Upper lobe of left lung (tissue), 6 donors: ENCODE measurements at places on chromosomes 12 and 14.

- no peaks in the 10 kb centered on the region for H3K27me3 ChIP-seq
- no peak overlapping the region for H3K4me3 ChIP-seq
- DNase-seq = no peak
- H3K27ac ChIP-seq = no peak overlapping the region
Observed at GRCh38 chr14:24706351-24706750, 72.4 kb upstream of the GZMB start.

GRCh38 chr12:101967506-101967905 lies 90.1 kb downstream of the DRAM1 start:
- no peak for DNase-seq
- H3K4me1 ChIP-seq = no peaks in the 10 kb centered on the region
- no peaks in the 10 kb centered on the region for H3K27me3 ChIP-seq
- H3K27ac ChIP-seq = no peak overlapping the region

DNA sequence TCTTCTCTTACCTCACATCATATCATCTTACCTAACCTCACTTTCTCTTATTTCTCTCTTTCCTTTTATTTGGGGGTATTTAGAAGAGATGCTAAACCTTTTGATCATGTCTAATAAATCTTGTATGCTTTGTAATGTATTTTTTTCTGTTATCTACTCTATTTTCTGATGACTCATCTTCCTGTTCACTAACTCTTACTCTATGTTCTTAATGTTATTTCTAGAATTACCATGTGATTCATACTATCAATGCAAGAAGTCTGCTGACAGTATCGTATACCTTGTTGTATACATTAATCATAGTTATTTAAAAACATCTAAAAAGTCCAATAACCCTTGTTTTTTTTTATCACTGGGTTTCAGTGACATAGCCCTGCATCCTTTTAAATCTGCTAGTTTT lies 62.3 kb downstream of the MGAT4C start:
- H3K36me3 ChIP-seq = no peaks in the 10 kb centered on the region
- DNase-seq = no peak
- no peaks in the 10 kb centered on the region for H3K4me1 ChIP-seq
- no peak overlapping the region for H3K4me3 ChIP-seq

DNA sequence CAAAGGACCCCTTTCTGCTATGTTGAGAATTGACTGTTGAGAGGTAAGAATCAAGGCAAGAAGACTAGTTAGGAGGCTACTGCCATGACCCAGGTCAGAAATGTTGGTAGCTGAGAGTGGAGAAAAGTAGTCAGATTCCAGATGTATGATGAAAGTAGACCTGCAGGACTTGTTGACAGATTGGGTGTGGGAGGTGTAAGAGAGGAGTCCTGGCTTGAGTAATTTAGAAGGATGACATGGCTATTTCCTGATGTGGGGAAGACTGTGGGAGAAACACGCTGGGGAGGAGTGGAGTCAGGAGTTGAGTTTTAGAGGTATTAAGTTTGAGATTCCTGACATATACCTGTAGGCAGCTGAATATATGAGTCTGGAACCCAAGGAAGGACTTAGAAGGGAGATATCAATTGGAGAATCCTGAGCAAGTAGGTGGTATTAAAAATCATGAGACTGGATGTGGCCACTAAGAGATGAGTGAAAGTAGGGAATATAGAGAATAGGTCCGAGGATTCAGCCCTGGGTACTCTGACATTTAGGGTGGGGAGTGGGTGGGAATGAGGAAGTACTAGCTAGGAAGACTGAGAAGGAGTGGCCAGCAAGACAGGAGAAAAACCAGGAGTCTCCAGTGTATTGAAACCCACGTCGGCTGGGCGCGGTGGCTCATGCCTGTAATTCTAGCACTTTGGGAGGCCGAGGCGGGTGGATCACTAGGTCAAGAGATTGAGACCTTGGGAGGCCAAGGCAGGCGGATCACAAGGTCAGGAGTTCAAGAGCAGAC lies 12.6 kb upstream of the DDX47 start:
- peaks cover 17% of the 10 kb centered on the region for H3K4me1 ChIP-seq
- H3K27ac ChIP-seq = no peak overlapping the region
- no peaks in the 10 kb centered on the region for H3K27me3 ChIP-seq

DNA sequence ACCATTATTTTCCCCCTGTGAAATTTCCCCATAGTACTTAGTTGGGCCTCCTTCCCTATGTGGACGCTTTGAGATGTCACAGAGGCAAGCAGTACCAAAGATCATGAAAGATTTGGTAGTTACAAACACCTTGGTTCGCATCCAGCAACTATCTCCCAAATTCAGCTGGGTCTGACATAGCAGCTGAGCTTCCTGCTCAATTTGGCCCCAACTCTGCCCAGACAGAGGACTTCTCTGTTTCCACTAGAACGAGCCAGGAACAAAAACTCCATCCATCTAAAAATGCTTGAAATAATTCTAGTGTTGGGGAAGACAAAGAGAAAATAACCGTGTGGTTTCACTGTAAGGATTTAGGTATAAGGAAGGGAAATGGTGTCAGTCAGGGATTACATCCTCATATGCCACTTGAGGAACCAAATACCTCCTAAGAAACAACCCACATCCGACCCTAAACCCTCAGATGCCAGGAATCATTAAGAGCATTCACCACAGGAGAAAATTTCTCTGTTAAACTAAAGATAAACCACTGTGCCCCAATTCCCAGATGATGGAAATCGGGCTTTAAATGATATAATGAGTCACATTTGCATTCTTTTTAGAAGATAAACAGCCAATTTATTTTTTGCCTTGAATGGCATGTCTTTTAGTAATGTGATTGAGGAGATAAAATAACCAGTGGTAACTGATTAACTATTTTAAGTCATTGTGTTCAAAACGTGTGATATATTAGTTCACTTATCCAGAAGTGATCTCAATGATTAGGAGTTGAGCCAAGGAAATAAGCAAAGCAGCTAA lies 103.7 kb upstream of the IFNG-AS1 start:
- H3K27me3 ChIP-seq = no peaks in the 10 kb centered on the region
- no peaks in the 10 kb centered on the region for H3K36me3 ChIP-seq
- no peak overlapping the region for H3K4me3 ChIP-seq

GRCh38 chr14:77031759-77032490 lies 3.4 kb upstream of the IRF2BPL start:
- peak overlapping the region; percentile 99 for H3K27ac ChIP-seq
- no peaks in the 10 kb centered on the region for H3K27me3 ChIP-seq
- DNase-seq = no peak
- no peak overlapping the region for H3K4me3 ChIP-seq
- H3K36me3 ChIP-seq = no peaks in the 10 kb centered on the region

DNA sequence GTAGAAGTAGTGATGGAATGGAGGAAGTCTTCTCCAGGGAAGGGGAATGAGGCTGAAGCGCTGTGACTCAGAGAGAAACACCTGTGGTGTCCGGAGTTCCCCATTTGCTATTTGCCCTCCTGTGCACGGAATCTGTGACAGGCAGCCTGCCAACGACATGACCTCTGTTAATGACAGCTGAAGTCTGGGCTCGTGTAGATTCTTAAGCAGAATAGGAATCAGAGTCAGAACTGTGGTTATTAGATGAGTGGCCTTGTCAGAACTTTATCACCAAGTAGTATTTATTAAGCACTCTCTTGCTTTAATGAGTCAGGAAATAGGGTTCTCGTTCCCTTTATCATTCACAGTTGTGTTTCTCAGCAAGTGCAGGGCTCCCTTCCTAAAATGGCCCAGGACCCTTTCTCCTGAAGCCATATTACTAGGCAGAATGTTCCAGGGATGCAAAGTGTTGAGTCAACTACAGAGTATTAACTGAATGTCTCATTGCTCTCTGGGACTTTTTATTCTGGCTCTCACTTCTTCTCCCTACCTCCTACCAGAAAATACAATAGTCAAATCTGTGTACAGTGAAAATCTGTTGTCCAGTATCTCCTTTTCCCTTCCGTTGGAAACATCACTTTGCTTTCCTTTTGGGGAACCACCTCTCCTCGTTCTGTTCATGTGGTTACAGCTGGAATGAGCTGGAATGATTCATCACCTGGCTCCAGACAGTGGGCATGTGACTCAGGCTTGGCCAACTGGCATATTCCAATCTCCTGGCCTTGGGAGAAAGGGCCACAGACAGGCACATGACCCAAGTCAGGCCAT lies 77.8 kb upstream of the MAX start:
- no peaks in the 10 kb centered on the region for H3K4me1 ChIP-seq
- H3K27ac ChIP-seq = no peak overlapping the region
- H3K27me3 ChIP-seq = no peaks in the 10 kb centered on the region
- H3K36me3 ChIP-seq = no peaks in the 10 kb centered on the region

GRCh38 chr12:67068204-67068731 lies 200.9 kb upstream of the CAND1 start:
- H3K36me3 ChIP-seq = no peaks in the 10 kb centered on the region
- peak overlapping the region; percentile 53 for H3K4me3 ChIP-seq
- H3K4me1 ChIP-seq = peaks cover 25% of the 10 kb centered on the region
- no peak overlapping the region for H3K27ac ChIP-seq
- DNase-seq = no peak

DNA sequence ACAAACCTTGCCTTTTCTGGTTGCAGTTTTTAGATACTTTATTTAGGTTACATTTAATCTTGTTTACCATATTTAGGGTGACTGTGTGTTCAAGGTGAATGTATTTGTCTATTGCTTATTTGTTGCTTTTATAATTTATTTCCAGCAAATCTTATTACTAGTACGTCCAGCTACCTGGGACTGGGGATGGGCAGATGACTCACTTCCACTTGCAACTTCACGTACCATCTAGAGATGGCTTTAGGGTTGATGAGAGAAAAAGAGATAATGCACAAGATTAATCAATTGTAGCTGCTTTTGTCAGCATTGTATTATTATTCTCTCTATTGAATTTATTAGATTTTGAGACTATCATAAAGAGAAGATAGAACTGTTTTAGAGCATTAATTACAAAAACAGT lies 5.1 kb downstream of the MIPOL1 start:
- peaks cover 5% of the 10 kb centered on the region for H3K4me1 ChIP-seq
- no peak overlapping the region for H3K27ac ChIP-seq
- no peaks in the 10 kb centered on the region for H3K36me3 ChIP-seq
- H3K27me3 ChIP-seq = no peaks in the 10 kb centered on the region

DNA sequence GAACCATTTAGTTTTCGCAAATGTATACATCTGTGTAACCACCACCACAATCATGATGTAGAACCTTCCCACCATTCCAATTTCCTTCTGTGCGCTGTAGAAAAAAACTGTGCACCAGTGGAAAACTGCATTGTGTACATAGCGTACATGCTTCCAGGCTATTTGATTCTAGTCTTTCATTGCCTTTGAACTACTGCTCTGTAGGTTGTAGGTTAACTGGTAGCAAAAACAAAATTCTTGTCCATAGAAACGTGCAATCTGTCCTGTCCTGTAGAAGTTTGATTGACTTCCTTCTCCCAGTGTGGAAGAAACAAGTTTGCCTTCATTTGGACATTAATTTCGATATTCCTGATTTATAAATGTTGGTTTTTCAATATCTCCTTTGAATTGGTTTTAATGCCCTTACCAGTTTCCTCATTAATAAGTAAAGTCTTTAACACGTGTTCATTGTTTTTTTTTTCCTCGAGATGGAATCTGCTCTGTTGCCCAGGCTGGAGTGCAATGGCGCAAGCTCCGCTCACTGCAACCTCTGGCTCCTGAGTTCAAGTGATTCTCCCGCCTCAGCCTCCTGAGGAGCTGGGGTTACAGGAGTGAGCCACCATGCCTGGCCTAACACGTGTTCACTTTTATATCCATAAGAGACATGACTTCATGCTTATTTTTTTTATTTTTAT lies 3.6 kb upstream of the ISM2 start:
- peaks cover 23% of the 10 kb centered on the region for H3K27me3 ChIP-seq
- no peak overlapping the region for H3K4me3 ChIP-seq
- H3K27ac ChIP-seq = no peak overlapping the region
- H3K4me1 ChIP-seq = peaks cover 13% of the 10 kb centered on the region
